ENCODE measurements at places on chromosomes 3 and 15.
A peak's percentile ranks its signal among the peaks of the same experiment; 100 is the strongest.

GRCh38 chr3:31240874-31241273 is 291.9 kb upstream of the STT3B start:
- no peak for DNase-seq

- peak; percentile 31 for DNase-seq
These were observed 19.6 kb downstream of the HEMK1 start for GRCh38 chr3:50588759-50589433.

DNA sequence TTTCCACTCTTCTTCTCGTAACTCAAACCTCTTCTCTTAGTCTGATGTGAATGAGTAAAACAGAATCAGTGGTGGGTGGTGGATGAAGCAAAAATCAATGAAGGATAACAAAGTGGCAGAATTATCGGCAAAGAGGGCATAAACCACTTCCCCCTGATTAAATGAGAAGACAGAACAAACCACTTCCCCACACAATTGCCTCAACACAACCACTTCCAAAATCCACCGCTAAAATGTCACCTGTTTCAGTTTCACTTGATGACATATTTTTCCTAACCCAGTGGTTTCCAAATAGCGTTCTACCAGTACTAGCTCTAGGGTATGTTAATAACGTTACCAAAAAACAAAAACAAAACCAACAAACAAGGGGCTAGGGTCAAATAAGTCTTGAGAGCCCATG is 478.7 kb upstream of the WNT5A start:
- no peak for DNase-seq

- DNase-seq, result peak; percentile 74
These were observed 22.3 kb upstream of the PSTPIP1 start for GRCh38 chr15:76972389-76973361.

- no peak for DNase-seq
These were observed 559.3 kb upstream of the ARRDC4 start for GRCh38 chr15:97401195-97401594.

DNA sequence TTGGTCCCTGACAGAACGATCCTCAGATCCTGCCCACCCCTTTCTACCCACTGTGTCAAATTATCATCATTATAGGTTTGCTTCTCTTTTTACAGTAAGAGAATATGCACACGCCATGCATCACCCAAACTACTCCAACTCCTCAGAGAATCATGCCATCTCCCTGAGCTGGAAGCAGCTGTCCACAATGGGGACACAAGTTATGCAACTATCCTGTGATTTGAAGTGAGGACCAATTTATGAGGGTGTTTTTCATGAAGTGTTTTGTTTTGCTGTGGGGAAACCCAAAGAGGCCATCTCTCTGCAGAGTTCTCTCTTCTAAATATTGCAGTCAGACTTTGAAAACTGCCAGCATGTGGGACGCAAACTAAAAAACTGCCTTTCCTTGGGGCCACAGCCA is 35.8 kb upstream of the TNFSF10 start:
- DNase-seq, result no peak
